ENCODE measurements at places on chromosomes 5 and 9.

- no peak for DNase-seq
Observed at GRCh38 chr5:124652514-124652819, 94.0 kb downstream of the ZNF608 start.

GRCh38 chr9:100591639-100592412 lies 13.9 kb downstream of the CAVIN4 start:
- no peak for DNase-seq

DNA sequence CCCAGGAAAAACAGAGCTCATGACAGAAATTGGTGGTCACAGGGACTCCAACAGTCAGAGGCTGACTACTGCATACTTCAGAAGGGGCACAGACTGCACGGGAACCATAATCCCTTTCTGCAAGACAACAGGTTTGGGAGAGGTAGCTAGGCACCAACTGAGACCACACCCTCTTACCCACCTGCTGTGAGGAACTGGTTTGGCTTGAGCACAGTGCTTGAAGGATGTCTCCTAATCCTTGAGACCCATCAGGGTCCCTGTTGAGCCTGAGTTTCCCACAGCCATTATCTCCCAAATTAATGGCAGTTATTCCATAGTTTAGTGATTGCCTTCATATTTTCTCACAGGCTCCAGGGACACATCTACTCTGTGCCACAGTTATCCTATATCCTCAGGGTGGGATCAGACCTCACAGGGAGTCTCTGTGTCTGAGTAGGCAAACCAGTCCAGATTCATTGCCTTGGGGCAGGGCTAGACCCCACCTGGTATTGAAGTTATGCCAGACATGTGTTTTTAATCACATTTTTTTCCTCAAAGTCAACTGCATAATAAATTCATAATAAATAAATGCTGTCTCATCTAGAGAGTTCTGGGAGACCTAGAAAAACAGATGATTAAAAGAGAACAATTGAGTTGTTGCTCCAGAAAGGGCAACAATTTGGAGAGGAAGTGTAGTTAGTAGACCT lies 9.3 kb upstream of the CAST start:
- DNase-seq, result no peak

DNA sequence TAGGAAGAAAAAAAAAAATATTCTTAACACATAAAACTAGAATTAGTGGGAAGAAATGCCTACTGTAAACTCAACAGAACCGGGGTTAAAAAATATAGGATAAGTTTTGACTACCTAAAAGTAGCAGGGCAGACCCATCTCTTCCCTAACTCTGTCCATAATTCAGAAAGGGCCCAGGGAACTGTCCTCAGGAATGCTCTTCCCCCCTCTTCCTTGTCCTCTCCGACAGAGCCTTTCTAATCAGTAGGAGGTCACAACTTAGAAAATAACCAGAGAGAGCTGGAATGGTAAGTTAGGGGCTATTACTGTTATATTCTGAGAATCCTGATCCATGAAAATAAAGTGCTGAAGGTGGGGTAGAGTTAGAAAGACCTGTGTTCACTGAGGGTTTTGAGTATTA lies 22.2 kb downstream of the PIK3R1 start:
- DNase-seq, result no peak

GRCh38 chr5:142400415-142400814 lies 75.6 kb upstream of the SPRY4 start:
- DNase-seq, result no peak

DNA sequence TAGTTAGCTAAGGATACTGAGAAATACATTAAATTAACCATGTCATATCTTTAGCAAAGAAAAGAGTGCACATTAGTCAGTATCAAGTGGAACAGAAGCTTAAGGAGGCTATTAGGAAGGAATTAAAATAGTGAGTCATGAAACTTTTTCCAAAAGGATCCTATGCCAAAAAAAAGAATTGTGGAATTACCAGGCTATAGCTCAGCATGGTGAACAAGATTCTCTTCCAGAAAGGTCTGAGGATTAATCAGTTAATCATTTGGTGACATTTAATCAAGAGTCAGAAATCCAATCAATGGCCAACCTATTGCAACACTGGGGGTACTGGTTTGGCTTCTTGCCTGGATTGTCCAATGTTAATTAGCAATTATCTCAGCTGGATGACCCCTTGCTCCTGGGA lies 244.5 kb upstream of the NMUR2 start:
- DNase-seq, result no peak

- DNase-seq, result no peak
Observed at GRCh38 chr5:160188141-160189015, 40.9 kb upstream of the FABP6 start.

DNA sequence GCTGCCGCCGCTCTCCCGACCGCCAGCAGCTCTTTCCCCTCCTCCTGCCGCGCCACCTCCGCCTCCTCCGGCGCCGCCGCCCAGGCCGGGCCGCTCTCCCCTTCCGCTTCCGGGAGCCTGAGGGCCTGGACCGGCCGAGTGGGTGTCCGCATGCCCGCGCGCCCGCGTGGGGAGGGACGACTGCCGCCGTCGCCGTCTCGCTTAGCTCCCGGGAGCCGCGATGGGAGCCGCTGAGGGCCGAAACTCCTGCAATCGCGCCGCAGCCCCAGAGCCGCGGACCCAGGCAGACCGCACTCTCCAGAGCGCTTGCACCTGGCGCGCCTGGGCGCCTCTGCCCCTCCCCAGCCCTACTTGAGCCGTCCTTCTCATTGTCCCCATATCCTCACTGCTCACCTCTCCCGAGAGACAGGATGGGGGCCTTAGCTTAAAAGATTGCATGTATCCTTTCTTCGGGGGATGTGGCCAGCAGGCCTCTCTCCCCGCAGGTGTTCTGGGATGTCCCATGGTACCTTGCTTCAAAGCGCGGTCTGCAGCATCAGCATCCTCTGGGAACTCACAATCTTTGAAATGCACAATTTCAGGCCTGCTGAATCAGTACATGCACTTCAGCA lies at the start of gene ZDHHC21:
Gene ZDHHC21, minus strand, starts transcription at position 182 of the 611 bp plus-strand sequence. CDS start 19,092 bp downstream, outside the sequence.
- DNase-seq, result peak; percentile 65

DNA sequence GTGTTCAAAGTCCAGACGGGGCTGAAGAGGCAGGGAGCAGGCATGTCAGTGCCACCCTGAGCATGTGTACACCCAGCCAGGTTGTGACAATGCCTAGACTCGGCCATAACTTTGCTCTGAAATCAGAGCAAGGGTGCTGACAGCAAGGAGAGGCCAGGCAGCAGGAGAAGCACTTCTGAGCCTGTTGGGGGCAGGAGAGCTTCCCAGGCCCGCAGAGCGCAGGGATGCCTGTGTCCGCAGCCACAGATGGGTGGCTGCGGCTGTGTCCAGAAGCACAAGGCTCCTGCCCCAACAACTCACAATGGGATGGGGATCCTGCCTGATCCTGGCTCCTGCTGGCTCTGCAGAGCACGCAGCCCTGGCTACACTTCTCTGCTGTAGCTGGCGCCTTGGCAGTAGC lies 373.9 kb downstream of the CHSY3 start:
- peak; percentile 34 for DNase-seq

GRCh38 chr5:173764332-173765028 lies 123.7 kb upstream of the CPEB4 start:
- DNase-seq, result peak; percentile 95

GRCh38 chr9:76644171-76644570 lies 120.1 kb upstream of the PCA3 start:
- DNase-seq, result no peak

- no peak for DNase-seq
Observed at GRCh38 chr5:28403846-28404245, 1365.5 kb upstream of the CDH9 start.

DNA sequence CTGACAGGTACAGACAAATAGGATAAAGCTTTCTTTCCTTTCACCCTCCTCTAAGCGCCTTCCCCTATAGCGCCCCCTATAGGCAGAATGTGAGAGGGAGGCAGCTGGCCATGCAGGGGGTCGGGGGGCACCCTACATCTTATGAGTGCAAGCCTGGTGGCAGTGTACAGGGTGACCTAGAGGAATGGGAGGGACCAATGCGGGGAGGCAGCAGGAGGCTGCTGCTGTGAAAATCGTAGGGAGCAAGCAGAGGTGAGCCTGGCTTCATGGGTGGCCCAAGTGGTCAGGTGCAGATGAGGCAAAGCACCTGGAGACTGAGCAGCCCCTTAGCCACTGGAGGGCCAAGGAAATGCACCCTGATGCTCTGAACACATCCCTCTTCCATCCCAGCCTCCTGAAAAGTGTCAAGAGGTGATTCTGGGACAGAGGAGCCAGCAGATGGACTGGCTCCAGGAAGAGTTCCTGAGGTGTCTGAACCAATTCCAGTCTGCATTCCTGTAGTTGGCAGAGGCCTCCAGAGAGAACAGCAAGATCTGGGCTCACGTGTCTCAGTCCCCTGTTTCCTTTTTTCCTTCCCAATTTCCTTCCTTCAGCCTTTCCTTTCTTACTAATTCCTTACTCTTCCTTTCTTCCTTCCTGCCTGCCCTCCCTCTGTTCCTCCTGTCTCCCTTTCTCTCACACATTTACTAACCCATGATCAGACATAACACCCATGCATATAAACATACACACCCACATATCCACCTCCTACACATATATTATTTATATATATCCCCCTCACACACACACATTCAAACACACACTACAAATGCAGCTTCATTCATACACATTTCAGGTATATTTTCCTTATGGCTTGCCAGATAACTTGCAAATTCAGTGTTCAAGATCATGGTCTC lies 32.8 kb upstream of the GALNT10 start:
- no peak for DNase-seq

DNA sequence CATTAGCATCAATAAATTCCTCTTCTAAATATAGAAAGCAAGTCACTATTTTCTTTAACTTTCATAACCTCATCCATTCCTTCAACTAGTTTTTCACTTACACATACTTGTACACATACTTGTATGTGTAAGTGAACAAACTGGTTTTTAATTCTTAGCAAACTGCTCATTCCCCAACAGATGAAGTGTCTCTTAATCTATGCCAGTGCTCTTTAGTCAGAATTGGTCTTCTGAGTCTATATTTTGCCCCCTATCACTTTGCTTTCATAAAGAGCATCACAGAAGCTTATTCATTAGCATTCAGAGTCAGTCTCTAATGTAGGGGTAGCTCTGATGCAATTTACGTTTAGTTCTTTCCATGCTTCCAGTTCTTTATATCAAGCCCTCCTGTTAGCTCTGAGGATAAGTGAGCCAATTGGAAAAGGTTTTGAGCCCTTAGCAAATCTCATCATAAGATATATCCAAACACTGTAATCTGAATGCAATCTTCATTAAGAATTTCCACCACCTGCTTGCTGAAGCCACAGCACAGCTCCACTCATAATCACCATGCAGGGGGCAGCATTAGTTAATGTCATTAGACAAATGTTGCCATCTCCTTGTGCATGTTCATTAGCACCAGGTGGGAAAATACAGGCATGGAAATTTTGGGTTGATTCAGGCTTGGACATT lies 178.5 kb upstream of the SLC24A2 start:
- DNase-seq, result no peak

DNA sequence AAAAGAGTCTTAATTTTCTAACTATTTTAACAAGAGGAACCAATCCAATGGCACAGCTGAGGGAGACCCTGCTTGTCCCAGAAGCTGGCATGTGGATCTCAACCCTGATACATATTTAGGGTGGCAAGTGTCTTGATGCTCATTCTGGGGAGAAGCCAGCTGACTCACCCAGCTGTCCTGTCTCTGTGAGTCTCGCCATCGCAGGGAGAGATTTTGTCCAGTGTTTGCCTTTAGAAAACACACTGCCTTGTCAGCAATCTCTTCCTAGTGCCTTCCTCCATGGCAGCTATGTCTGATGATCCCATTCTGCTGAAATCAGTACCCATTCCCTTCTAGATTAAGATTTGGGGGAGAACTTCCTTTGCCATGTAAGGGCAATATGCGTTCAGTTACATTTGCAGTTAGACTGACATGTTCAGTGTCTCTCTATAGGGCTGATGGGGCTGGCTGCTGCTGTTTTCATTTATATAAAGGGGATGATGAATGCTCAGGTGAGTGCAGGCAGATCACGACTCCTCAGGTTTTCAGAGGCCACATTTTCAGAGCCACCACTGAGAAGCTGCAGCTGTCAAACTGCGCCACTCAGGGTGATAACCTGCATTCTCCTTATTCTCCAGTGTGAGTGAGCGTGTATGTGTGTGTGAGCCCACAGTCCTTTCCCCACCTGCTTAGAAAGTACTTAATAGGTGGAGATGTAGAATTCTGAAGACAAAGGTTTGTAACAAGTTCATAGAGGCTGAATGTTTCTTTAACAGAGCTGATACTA lies 217.0 kb downstream of the GAS1 start:
- DNase-seq, result no peak

GRCh38 chr9:103193992-103194391 lies 198.9 kb downstream of the CYLC2 start:
- DNase-seq, result no peak

DNA sequence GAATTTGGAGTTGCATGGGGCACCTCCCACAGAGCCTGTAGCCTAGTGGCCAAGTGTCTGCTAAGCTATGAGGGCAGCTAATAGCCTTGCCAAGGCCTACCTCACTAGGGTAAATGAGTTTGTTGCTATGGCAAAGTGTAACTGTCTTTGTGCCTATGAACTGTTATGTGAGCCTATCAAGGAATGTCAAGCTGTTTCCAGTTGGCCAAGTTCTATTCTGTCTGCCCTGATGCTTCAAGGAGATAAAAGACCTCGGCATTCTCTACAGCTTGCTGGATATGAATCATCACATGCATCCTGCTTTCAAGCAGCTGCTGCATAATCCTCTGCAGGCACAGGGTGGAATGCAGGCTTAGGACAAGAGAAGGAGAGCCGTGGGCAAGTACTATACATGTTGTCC lies 69.8 kb upstream of the CCDC112 start:
- no peak for DNase-seq

- DNase-seq, result no peak
Observed at GRCh38 chr9:111078391-111079038, 40.2 kb upstream of the LPAR1 start.

GRCh38 chr5:96671441-96671840 lies 9.3 kb downstream of the CAST start:
- DNase-seq, result no peak

DNA sequence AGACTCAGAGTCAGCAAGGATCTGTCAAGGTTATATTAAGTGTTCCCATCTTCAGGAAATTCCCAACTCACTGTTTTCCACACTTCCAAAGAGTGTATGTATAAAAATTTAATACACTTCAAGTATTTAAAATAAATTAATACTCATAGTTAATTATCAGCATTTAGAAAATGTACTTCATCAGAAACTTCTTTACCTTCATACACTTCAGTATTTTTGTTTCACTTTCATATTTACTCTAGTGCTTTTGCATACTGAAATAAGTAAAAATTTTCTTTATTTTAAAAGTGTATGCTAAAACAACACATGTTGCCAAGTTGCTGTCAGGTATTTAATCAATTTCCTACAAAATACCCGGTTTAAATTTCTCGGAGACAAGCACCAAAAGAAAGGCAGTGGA lies 16.5 kb downstream of the RICTOR start:
- no peak for DNase-seq

- no peak for DNase-seq
Observed at GRCh38 chr5:82362636-82363035, 84.5 kb upstream of the RPS23 start.

DNA sequence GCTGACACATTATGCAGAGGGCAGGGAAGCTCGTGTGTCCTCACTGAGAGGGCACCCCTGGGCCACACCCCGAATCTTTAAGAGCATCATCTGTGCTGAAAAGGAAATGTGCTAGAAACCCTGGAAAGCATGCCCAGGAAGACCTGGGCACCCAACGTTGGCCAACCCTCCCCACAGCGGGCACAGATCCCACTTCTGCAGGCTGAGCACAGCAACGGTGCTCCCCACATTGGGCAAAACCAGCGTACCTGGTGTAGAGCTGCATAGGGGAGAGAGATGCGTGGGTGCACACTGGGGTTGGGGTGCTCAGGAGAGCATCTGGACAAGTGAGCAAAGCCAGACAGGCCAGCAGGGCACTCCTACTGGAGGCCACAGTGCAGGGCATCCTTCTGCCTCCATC lies 32.6 kb downstream of the ROR2 start:
- no peak for DNase-seq
